LHCN-M2 (cell line): ENCODE measurements at places on chromosomes 3 and 15. TPM values are rescaled to one million over a fixed set of nuclear protein-coding genes. Genes with fewer than 3 reads are reported as not detected.
A peak's percentile ranks its signal among the peaks of the same experiment; 100 is the strongest.

The UROC1 gene
- not detected in 2 replicates for total RNA-seq

The GPR149 gene
- not detected in 2 replicates for total RNA-seq

The LRIG1 gene
- total RNA-seq = 2.6 and 3.0 TPM in 2 replicates

The RETNLB gene
- not detected in 2 replicates for total RNA-seq

The RPL22L1 gene
- total RNA-seq = 585 and 621 TPM in 2 replicates

- DNase-seq = peak; percentile 13
These were observed 20.7 kb upstream of the OTOL1 start for GRCh38 chr3:161475905-161476304.

GRCh38 chr3:156176629-156177210 is 56.3 kb downstream of the KCNAB1 start:
- no peak for DNase-seq

- DNase-seq = peak; percentile 13
These were observed 858.4 kb upstream of the ARPP21 start for GRCh38 chr3:34780973-34781372.

GRCh38 chr3:112090887-112091586 is 4.8 kb downstream of the C3orf52 start:
- DNase-seq = no peak

- no peak for DNase-seq
These were observed 19.2 kb upstream of the CPOX start for GRCh38 chr3:98612587-98612986.

DNA sequence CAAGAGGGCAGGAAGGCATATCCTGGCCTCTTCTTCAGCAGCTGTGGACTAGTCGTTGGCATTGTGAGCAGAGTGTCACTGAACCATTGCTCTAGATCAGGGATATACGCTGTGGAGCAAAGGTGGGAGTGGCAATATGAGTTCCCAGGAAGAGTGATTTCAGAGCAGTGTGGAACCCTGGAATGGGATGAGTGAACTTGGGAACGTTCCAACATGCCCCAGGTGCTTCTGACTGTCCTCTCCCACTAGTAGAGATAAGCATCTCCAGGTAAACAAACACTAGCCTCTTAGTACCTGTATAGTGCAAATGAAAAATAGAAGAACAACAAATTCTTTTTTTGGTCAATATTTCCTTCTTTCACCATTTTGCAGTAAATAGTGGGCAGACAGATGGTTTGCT is 123.6 kb upstream of the VEPH1 start:
- no peak for DNase-seq

DNA sequence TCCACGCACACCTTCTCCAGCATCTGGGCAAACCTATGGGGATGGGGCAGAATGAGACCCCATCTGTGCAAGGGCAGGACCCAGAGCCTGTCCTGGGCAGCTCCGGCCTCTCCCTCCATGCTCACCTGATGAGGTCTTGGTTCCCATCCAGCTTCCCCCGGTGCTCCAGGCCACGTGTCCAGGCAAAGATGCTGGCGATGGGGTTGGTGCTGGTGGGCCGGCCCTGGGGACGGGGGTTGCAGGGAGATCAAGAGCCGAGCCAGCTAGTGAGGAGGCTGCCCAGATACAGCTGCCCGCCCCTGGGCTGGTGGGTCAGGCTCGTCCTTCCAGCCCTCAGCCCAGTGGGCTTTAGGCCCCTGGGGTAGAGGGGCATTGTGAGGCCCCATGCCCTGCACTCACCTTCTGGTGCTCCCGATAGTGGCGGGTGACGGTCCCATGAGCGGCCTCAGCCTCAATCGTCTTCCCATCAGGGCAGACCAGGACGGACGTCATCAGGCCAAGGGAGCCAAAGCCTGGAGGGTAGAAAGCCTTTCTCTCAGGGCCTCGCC is 17.3 kb downstream of the IDH2 start:
- DNase-seq = no peak

- DNase-seq = no peak
These were observed 175.2 kb downstream of the ZIC4 start for GRCh38 chr3:147231111-147231510.

DNA sequence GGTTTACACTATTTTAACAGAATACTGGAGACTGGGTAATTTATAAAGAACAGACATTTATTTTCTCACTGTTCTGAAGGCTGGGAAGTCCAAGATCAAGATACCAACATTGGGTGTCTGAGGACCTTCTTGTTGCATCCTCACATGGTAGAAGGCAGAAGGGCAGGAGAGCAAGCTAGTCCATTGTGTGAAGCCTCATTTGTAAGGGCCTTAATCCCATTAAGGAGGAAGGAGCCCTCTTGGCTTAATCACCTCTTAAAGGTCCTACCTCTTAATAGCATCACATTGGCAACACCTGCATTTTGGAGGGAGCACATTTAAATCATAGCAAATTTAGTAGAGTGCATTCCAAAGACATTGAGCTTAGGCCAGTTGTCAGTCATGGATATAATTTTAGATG is 26.2 kb downstream of the UBE2Q2 start:
- DNase-seq = no peak

DNA sequence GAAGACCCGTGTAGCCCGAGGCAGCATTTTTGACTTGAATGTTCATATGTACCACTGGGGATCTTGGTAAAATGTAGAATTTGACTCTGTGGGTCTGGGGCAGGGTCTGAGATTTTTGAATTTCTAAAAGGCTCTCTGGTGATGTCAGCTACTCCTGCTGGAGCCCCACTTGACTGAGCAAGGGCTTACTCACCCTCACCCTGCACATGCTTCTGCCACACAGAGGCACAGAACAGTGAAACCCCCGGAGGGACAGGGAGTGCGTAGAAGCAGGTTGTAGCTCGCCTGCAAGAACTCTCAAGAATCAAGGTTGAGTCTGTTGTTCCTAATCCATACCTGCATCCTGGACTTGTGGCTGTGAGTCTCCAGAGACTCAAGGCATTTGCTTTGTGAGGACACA is 41.1 kb downstream of the SLCO3A1 start:
- DNase-seq = no peak

GRCh38 chr3:112734736-112735350 is 93.9 kb upstream of the CCDC80 start:
- DNase-seq = peak; percentile 68

DNA sequence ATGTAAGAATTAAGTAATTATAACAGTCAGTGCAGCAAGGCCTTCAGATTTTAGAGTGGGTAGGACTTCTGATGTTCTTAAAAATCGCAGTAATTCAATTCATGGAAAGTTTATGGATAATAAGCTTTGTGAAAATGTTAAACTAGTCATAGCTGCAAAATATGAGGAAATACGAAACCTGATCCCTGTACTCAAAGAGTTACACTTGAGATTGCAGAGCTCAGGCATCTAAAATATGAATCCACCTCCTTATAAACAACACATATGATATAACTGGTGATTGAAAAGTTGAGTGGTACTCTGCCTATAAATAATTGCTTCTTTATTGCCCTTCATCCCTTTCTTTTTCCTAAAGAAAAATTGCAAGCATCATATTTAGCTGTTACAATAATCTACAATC is 473.3 kb downstream of the OTOL1 start:
- DNase-seq = peak; percentile 53

GRCh38 chr3:23811919-23812318 is 6.2 kb downstream of the UBE2E1 start:
- DNase-seq = no peak

DNA sequence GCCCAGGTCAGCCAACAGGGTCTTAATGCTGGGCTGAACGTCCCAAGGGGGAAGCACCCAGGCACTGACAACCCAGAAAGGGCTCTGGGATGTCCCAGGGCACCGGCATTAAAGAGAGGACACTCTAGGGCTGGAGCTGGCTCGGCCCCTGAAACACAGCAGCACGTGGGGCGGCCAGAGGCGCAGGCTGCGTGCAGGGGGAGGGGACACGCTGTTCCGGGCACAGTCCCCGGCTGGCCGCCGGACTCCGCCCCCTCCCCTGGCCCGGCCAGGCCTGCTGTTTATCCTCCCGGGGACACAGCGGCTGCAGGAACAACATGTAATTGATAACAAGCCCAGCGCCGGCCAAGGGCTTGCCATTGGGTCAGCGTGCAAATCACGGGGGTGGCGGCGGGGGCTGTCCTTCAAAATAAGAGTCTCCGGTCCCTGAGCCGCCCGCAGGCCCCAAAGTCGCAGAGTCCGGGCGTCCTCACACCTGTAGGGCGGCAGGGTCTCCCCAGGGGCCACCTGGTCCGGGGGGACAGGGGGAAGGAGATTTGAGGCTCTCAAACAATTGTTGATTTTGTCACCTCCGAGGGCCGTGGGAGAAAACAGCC is 1.3 kb downstream of the KLF15 start:
- peak; percentile 29 for DNase-seq
